ENCODE measurements at places on chromosomes 16 and 17.

DNA sequence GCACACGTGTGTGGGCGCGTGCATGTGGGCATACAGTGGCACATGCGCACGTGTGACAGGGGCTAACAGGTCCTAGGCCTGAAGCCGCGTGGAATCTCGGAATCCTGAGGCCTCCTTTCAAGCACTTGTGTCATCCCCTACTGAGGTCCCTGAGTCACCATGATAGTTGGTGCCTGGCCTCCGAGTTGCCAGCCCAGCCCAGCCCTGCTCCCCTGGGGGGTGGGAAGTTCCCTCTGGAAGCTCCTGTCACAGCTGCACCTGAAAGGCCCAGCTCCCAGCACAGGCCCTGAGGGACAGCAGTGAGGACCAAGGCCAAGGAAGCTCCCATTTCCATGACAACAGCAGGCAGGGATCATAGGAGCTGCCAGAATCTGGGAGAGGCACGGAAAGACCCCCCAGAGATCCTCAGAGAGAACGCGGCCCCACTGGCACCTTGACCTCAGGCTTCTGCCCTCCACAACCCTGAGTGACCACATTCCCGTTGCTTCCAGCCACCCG is 35.4 kb upstream of the ENPP7 start:
- no peak for DNase-seq

DNA sequence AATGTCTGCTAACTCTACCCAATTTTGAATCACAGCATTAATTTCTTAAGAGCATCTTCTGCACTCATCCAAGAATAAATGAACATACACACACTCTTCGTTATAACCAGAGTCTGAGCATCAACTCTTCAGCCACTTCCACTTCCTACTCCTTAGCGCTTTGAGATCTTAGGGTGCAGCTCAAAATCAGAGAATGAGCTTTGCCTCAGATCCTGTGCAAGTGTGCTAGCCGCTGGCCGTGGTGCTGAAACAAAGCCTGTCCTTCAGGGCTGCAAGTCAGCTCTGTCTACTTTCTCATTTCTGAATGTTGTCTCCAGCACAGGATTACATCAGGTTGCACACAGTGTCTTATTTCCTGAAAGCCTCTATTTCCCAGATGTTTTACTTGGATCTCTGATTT is 165.4 kb downstream of the AIPL1 start:
- peak; percentile 45 for DNase-seq

DNA sequence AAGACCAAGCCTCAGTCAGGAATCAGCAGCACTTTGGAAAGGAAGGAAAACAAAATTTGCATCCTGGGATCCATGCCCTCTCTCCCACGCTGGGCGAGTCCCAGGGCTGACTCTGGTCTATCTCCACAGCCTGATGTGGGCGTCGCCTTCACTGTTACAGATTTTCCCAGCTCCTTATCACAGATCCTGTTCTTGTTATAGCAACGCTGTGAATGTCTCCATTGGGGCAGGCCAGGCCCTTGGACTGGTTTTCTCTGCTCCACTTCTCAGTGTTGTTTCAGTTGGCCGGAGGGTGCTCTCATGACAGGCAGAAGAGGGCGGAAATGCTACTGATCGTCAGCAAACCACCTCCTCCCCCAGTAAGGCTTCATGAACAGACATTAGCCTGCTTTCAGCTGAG is 127.9 kb upstream of the CDH11 start:
- no peak for DNase-seq

- DNase-seq, result no peak
Measured at GRCh38 chr17:69508814-69509213, 94.3 kb downstream of the MAP2K6 start.

DNA sequence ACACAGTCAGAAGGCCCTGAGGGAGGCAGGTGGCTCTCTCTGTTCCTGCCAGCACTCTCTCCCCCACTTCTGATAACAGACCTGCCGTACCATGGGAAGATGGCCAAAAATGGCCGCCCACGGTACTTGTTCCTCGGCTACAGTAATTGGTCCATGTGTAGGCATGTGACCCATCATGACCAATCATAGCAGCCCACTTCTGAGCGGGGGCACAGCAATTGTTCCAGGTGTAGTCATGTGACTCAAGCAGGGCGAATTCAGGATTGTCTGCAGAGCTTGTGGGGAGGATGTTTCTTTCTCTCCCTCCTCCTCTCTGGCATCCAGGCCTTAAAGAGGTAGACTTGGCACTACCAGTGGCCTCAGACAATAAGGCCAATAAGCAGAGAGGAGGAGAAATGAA is 250.4 kb downstream of the MRTFB start:
- no peak for DNase-seq

GRCh38 chr16:78742501-78743283 is 643.2 kb downstream of the WWOX start:
- DNase-seq, result no peak

GRCh38 chr16:17510567-17510966 is 39.8 kb upstream of the XYLT1 start:
- DNase-seq, result no peak

GRCh38 chr17:41885733-41886132 is 20.5 kb upstream of the KLHL11 start:
- no peak for DNase-seq

GRCh38 chr16:59605706-59606105 is 871.6 kb upstream of the GOT2 start:
- DNase-seq, result no peak

GRCh38 chr16:54636221-54636793 is 294.4 kb upstream of the IRX5 start:
- DNase-seq, result no peak

DNA sequence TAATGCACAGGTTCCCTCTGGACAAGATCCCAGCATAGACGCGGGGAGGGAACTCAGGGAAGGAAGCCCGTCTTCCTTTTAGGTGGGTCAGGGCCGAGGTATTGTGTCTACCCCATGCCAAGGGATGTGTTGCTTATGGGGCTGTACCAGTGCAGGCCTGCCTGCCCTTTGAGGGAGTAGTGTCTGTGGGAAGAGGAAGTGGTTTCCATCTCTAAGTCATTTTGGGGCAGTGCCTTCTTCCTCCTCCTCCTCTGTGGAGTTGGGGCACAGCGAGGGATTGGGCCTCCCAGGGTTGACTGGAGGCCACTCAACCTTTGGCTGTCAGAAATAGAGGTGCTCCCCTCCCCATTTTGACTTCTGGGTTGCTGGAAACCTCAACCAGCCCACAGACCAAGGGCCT is 26.5 kb downstream of the GJD3 start:
- DNase-seq, result no peak
